NCI-H187 (cell line): ENCODE measurements at places on chromosomes 7 and 10.

DNA sequence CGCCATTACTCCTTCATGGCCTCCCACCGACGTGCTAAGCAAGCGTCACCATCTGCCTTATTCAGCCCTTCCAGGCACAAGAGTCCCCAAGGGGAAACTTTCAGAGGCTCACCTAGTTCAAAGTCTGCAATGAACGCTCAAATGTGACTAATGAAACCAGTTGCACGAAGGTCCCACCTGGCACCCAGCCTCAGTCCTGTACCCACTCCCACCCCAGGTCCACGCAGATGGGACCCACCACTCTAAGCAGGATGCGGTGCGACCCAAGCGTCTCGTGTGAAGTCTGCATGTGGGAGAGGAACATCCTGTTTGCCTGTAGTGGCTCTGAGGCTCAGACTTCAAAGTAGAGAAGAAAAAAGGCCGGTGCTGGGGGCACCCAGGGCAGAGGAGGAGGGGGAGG is 40.3 kb downstream of the RGS10 start:
- DNase-seq: no peak

GRCh38 chr7:85570898-85571297 is 384.0 kb upstream of the SEMA3D start:
- DNase-seq: no peak

DNA sequence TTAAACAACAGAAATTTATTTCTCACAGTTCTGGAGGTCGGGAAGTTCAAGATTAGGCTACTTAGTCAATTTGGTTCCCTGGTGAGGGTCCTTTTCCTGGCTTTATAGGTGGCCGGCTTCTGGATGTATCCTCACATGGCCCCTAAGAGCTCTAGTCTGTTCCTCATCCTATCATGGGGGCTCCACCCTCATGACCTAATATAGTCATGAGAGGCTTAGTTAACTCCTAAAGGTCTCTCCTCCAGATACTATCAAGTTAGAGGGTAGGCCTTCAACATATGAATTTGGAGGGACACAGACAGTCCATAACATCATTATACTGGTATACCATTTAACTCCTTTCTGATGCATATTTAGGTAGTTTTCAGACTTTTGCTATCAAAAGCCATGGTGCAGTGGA is 7.6 kb downstream of the MAPK8 start:
- DNase-seq: no peak

DNA sequence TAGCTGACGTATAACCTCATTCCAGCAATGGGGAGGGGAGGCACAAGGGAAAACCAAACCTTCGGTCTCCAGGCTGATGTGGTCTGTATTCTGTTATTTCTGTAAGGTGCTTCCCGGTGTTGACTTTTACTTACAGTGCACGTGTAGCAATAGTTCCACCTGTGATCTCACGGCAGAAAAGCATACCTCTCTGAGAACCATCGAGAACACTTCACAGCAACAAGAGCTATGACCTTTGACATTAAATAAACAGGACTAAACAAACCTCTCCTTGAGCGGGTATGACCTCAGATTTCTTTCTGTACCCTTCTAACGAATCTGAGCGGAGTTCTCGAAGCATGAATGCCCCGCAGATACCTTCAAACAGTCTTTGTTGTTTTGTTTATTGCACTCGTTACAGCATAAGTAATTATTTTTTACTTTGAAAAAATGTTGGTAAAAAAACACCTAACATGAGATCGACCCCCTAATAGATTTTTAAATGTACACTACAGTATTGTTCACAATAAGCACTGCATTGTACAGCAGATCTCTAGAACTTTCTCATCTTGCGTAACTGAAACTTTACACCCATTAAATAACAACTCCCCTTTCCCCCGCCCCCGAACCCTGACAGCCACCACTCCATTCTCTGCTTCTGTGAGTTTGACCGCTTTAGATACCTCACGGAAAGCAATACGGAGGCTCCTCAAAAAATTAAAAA is 282.3 kb downstream of the GATA3 start:
- no peak for DNase-seq

DNA sequence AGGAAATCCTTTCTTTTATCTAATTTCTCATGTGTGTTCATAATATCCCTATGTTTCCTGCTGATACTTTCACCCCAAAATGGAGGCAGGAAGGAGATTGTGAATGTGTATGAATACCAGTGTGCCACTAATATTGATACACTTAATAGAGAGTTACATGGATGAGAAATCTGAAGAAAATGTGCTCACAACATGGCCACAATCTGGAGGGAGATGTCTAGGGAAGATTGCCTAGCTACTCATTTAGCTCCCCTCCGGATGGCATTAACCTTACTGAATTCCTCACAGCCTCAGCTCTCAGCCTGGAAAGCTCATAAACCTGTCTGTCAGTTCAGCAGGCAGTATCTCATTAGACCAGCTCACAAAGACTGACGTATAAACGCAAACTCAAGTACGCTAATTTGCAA is 23.4 kb upstream of the DMTF1 start:
- no peak for DNase-seq

DNA sequence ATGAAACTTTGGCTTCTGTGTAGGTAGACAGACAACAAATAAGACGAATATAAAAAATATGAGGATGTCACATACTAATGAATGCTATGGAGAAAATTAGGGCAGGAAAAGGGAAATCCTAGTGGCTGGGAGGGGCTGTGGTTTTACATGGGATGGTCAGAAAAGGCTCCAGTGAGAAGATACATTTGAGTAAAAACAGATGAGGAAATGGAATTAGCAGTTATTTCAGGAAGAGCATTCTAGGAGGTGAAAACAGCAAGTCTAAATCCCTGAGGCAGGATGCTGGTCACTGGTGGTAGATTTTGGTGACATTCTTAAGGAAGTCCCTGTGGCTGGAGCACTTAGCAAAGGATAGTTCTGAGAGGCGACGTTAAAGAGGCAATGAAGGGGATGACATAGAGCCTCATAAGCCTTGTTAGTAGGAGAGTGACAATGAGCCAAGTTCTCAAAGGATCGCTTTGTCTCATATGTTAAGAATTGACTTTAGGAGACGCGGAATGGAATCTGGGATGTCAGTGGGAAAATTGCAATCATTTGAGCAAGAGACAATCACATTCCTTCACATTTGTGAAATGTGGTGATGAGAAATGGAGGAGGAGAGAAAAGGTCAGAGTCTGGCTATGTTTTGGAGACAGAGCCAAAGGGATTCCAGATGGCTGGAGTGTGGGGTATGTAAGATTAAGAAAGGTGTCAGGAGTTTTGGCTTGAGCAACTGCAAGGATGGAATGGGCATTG is 384.7 kb upstream of the FZD8 start:
- DNase-seq: no peak

DNA sequence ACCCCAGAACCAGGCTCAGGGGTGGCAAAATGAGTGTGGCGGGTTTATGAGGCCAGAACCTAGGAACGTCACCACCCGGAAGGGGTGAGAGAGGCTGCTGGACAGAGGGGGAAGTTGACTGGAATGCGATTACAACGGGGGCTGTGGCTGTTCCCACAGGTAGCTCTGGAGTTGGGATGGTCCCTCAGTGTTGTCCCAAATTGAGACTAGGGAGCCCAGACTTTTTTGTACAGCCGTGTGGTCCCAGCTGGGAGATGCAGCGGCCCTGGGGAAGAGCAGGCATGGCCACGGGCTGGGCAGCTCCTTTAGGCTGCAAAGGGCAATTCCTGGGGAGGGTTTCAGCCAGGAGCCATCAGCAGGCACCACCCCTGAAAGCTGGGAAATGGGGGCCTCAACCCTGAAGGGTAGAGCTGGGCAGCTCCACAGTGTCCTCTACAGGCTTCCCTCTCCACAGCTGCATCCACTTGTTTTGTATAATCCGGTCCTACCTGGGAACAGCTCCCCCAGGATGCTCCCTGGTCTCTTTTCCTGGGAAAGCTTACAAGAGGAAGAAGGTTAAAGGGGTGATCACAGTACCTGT is 11.0 kb upstream of the GDF10 start:
- no peak for DNase-seq

GRCh38 chr7:56175771-56176170 is 59.6 kb upstream of the NUPR2 start:
- no peak for DNase-seq

DNA sequence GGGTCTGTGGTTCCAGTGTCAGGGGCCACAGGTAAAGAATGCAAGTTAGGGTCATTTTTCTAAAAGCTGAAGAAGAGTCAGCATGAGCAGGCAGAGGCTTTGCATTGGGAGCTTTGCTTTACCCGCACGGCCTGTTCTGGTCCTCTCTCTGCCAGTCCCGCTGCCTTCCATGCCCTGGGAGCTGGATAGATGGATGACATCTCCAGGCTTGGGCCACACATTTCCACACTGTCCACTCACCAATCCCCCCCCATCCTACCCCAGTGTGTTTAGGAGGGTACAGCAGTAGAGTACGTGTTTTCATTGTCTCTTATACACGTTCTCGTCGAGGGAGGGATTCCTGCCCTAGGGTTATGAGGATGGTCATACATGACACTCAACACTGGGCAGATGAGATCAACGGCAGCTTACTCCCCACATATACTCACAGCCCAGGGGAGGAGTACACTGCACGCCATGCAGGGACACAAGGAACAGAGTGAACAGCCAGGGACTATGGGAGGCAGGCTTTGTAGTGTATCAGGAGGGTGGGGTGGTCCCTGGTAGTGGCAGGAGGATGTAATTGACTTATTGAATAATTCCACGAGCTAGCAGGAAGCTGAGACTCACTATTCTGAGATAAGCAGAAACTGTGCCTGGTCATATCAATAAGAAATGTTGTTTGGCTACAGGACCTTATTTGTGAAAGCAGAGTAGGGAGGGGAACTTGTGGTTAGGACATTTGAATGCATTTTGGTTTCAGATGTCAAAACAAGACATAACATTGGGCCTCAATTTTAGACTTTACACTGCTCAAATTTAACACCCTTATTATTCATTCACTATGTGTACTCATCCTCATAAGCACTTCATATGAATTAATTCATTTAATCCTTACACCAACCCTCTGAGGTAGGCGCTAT is 36.6 kb downstream of the PLPP4 start:
- DNase-seq: no peak

DNA sequence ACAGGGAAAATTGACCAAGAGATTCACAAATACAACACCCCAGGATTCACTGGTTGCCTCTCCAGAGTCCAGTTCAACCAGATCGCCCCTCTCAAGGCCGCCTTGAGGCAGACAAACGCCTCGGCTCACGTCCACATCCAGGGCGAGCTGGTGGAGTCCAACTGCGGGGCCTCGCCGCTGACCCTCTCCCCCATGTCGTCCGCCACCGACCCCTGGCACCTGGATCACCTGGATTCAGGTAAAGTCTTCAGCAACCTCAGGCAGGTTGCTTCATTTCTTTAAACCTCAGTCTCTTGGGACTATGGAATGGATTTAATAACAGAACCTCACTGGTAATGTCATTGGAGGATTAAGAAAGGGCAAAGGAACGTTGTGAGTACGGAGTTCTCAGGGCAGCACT is 206.9 kb upstream of the C7orf33 start:
- DNase-seq: no peak

DNA sequence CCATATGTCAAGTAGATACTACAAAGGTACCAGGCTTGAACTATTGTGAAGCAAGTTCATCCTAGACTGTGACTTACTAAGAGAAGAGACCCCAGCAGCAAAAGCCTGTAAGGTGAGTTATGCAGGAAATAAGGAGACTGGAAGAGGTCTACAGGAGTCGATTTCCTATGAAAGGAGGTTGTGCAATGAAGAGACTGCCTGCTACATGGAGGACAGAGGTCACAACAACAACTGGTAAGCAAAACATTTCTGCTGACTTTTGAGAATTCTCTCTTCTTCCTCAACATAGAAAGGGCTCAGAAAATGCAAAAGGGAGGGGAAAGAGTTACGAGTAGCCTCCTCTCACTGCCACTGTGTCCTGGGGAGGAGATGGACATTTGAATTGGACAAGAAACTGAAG is 42.4 kb downstream of the PDK4 start:
- DNase-seq: no peak

GRCh38 chr10:96413151-96413787 is 54.5 kb upstream of the OPALIN start:
- DNase-seq: no peak

- DNase-seq: no peak
Observed at GRCh38 chr7:130505753-130506152, 13.9 kb downstream of the MEST start.

DNA sequence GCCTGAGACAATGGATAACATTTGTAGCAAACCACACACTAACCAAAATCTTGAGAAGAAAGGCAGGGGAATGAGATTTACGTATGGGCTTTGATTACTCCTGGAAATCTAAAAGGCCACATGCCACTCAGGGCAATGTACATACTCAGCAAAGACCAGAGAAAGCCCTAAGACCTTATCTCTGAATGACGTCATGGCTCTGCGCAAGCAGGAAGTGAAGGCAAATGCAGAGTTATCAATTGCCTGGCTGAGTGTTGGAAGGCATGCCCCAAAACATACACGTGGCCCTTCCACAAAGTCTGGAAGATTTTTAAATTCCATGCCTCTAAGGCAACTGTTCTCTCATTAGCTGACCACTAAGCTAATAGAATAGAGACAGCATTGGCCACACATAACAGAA is 90.9 kb upstream of the NRBF2 start:
- DNase-seq: no peak

DNA sequence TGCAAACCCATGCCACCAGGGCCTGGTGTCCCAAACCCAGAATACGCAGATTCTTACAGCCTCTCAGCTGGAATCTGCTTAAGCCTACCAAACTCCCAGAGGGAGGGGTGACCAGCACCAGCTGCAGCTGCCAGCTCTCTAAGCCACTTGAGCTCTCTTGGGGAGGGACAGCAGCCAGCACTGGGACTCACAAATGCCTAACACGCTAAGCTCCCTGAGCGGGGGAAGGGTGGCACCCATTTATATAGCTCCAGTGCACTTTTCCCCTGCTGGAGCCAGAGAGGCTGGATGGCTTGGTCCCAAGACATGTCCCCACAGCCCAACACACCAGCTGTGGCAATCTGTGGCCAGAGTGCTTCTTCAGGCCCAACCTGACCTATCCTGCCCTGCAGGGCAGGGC is 326.8 kb upstream of the NRG3 start:
- no peak for DNase-seq

DNA sequence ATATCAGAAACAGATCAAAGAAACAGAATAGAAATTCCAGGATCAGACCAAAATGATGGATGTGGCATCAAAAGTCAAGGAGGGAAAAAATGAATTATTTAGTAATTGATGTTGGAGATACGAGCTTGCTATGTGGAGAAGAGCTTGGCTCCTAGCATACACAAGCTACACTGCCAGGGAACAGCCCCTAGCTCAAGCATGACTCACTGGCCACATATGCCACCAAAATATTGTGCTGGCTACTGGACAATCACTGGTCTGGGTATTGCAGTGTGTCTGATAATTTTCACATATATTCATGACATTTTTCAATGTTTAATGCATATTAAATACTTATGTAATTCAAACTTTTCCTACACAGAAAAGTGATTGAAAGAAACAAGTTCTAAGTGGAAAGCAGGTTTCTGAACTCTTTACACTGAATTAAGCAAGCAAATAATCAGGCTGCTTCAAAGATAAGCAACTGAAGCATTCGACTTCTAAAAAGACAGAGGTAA is 59.3 kb downstream of the OAT start:
- DNase-seq: no peak
